ENCODE measurements at places on chromosomes 6 and 20. TPM values are rescaled to one million over a fixed set of nuclear protein-coding genes. Genes with fewer than 3 reads are reported as not detected.

Gene FAM8A1
- 59.9 TPM for total RNA-seq

- no peak for DNase-seq
Measured at GRCh38 chr6:31058128-31058894, 48.0 kb downstream of the MUC22 start.

Gene SLC12A5
- total RNA-seq: 0.69 TPM

GRCh38 chr6:133062696-133063306, 178.4 kb upstream of the EYA4 start:
- no peak for DNase-seq

DNA sequence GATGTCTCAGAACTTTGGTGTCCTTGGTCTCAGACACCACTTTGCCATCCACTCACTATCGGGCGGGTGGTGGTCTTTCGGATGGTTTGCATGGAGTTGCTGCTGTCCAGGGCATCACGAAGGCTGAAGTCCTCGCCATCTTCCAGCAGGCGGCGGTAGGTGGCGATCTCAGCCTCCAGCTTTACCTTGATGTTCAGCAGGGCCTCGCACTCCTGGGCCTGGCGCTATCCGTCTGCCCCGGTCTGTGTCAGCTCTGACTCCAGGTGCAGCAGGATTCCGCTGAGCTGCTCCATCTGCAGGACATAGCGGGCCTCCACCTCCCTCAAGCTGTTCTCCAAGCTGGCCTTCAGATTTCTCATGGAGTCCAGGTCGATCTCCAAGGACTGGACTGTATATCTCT, 36.0 kb downstream of the ZNF311 start:
- no peak for DNase-seq

Gene TGM3
- total RNA-seq: not detected

Gene MCM3
- 45.8 TPM for total RNA-seq

DNA sequence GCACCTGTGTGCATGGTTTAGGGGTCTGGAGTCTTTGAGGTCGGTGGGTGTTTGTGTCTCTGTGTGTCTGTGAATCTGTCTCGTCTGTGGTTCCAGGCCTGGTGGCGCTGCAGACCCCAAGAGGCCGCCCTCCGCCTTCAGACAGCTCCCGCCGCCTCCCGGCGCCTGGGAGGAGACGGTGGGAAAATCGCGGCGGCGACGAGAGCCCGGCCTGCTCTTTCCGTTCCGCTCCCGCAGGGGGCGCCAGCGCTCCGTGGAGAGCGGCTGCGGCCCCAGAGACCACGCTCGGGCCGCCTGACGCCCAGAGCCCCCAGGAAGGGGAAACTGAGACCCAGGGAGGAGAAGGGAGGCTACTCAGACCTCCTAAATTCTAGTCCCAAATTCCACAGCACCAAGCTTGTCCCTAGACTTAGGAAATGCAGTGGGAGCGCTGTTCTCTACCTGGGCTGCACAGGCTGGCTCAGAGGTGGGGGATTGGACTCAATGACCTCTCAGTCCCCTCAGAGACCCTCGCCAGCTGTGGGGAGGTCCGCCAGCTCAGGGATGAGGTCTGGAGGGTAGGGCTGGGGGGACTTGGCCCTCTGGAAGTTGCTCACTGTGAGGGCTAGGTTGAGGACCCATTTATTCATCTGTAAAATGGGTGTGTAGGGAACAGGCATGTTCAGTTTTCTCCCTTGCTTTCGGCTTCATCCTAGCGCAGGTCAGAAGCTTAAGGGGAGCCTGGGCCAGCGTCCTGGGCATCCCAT, 36.9 kb upstream of the BLCAP start:
- DNase-seq: no peak
